Foreskin keratinocyte (primary cell): ENCODE measurements at places on chromosomes 1 and 21. TPM values are rescaled to one million over a fixed set of nuclear protein-coding genes. Genes with fewer than 3 reads are reported as not detected.

STUM gene
- total RNA-seq, result not detected in 2 replicates

AVPR1B gene
- total RNA-seq, result not detected in 2 replicates

C1orf53 gene
- total RNA-seq, result 2.4 and 2.6 TPM in 2 replicates

CD1D gene
- 3.9 and 5.1 TPM in 2 replicates for total RNA-seq

- DNase-seq, result no peak
Observed at GRCh38 chr1:235329139-235329902, 951 bp downstream of the GGPS1 start.

DNA sequence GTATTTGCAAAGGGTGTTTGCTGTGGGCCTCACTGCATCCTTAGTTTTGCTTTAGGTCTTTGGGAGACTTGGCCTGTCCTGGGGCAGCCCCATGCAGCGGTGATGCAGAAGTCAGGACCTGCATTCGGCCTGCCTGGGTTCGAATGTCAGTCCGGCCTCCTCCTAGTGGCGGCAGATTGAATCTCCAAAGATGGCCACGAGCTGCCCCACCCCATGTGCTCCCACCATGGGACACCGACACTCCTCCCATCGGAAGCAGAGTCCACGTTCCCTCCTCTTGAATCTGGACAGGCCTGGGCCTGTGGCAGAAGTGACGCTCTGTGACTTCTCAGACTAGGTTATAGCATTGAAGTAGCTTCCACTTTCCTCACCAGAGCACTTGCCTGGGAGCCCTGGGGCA, 16.3 kb upstream of the NPPB start:
- no peak for DNase-seq

DNA sequence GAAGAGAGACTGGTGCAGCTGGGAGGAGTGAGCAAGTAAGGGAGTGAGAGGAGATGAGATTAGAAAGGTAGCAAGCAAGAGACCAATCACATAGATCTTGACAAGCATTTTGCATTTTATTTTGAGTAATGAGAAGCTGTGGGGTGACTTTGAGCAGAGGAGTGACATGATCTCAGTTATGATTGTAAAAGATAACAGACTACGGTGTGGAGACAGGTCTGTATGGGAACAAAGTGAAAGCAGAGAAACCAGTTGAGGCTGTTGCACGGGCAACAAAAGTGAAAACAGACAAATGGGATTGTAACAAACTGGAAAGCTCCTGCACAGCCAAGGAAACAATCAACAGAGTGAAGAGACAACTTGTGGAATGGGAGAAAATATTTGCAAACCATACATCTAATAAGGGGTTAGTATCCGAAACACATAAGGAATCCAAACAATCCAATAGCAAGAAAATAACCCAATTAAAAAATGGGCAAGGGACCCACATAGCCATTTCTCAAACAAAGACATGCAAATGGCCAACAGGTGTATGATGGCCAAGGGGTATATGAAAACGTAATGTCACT, 68.4 kb downstream of the SNRPE start:
- no peak for DNase-seq

DNA sequence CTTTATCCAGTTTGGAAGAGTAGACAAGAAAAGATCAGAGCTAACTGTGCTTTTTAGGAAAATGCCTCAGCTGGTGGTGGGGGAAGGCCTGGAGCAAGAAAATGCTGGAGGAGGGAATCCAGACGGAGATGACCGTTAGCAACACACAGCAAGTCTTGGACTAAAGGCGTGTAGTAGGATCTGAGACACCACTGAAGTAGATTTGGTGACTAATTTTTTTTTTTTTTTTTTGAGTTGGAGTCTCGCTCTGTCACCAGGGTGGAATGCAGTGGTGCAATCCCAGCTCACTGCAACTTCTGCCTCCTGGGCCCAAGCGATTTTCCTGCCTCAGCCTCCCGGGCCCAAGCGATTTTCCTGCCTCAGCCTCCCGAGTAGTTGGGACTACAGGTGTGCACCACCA, 41.2 kb downstream of the LPAR3 start:
- DNase-seq, result peak; percentile 76

DNA sequence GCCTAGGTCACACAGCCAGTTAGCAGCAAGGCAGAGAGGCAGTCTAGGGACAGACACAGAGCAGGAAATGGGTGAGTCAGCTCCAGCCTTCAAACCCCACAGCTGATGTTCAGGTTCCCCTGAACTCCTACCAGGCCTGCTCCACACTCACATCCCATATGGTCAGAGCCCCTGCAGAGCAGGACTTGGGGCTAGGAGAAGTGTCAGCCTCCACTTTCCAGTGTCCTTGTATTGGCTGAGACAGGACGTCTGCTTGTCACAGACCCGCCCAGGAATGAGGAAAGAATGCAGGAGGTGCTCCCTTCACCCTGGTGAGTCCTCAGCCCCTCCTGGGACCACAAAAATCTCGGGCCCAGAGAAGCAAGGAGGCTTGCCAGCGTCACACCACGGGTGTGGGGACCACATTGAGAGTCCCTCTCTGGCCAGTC, 92.5 kb downstream of the LACTBL1 start:
- DNase-seq, result no peak

GRCh38 chr1:28087614-28088167, 719 bp downstream of the EYA3 start:
- DNase-seq, result no peak

DNA sequence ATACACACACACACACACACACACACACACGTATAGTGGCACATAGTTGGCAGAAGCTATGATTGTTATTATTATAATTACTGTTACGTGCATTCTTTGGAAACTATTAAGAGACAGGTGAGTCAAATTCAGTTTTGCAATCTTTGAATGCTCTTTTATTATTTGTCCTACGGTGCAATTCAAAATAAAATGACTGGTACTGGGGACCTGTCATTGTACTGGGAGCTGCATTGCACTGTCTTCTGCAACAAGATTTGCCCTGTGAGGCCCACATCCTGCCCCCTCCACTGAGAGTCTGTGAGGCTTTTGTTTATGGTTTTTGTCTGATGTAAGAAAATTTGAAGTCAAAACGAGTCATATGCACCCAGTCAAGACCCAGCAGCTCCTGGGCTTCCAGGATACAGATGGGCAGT, 1.9 kb downstream of the LY9 start:
- peak; percentile 67 for DNase-seq

GRCh38 chr1:150521196-150521968, 5.8 kb downstream of the FALEC start:
- DNase-seq, result no peak
